ENCODE measurements at places on chromosomes 11 and 22.

DNA sequence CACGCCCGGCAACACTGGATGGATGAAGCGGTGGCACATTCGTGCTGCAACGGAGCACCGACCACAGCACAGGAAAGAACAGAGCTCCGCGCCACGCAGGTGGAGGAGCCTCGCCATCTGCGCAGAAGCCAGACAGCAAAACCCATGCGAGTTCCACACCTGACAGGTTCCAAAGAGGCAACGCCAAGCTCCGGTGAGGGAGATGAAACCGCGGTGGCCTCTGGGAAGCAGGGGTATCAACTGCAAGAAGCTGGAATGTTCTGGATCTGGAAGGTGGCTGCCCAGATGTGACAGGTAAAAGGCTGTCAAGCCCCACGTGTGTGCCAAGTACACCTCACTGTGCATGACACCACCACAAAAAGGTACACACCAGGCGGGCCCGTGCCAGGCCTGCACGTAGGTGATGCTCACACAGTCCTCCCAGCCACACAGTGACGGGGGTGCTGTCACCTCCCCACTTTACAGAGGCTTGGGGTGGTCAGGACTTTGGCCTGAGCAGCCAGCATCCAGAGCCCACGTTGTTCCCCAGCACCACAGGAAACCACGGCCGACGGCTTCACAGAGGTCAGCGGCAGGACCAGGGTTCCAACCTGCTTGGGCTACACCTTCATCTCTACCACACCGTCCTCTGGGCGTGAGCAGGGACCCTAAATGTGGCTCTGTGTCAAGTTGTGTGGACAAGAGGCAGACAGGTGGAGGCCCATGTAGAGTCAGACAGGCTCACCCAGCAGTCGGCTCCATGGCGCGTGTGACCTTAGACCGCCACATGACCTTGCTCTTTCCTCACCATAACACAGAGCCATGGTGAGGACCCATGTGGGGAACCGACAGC is 19.7 kb upstream of the EFCAB6 start:
- no peak for DNase-seq

DNA sequence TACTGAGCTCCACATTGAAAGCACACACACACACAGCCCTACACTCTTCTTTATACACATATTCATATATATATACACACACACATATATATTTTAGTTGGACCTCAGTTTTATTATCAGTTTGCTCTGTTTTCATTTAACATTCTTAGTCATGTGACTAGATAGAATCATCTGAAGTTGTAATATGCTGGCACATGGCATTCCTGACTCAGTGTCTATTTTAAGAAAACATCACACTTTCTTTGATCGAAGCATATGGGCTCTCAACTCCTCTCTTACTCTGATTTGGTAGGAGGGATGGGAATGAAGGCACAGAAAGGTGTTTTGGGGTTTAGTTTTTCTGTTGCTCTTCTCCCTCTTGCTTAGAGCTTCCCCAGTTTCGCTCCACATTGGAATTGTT is 24.8 kb downstream of the AMOTL1 start:
- no peak for DNase-seq

GRCh38 chr11:122310766-122311165 is 194.8 kb upstream of the BLID start:
- DNase-seq: no peak

DNA sequence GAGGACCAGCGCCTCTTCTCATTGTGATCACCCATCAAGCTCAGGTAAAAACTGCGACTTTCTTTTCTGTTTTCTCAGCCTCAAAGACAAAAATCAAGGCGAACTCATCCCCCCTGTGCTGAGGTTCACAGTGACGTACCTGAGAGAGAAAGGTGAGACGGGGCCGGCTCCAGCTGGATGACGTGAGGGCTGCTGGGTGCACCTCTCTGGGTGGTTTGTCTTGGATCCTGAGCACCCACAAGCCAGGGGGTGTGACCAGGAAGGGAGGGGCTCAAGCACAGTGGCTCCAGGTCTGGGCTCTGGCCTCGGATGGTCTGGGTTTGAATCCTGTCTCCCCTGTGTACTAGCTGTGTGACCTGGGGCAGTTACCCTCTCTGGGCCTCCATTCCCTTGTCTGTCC is 92.8 kb downstream of the ARHGAP8 start:
- DNase-seq: no peak

Measured in Calu3 (cell line).